ENCODE measurements at places on chromosomes 2 and 18.

DNA sequence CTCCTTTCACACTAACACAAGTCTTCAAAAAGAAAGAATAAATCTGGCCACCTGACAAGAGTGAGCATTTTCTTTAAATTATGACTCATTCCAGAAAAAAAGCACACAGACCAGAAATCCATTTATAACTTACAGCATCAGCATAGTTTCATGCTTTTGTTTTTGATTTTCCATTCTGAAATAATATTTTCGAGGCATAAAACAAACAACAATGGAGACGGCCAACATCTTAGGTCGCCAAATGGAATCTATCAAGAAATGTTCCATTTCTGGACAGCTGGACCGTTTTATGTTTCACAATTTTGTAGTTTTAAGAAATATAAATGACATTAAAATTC, 165.4 kb upstream of the ZFP36L2 start:
- no peaks in the 10 kb centered on the region for H3K27me3 ChIP-seq
- H3K27ac ChIP-seq, result no peak overlapping the region
- no peak overlapping the region for H3K4me3 ChIP-seq
- H3K36me3 ChIP-seq, result no peaks in the 10 kb centered on the region

DNA sequence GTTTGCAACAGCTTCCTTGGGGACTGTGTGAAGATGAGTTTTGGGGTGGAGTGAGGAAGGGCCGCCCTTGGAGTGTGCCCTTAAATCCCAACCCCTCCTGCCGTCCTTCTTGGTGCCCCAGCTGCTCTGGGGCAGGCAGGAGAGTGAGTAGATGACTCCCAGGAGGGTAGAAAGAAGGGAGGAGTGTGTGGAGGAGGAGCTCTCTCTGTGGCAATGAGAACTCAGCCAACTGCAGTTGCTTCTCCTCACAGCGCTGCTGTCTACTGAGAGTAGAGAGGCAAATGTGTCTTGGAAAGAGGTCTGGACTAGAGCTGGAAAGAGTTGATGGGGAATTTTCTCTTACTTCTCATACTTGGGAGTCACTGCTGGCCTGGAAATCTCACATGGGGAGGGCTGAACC, 21.8 kb upstream of the SIX2 start:
- no peak overlapping the region for H3K4me3 ChIP-seq
- H3K36me3 ChIP-seq, result no peaks in the 10 kb centered on the region
- H3K27ac ChIP-seq, result no peak overlapping the region
- no peaks in the 10 kb centered on the region for H3K4me1 ChIP-seq
- DNase-seq, result no peak
- no peaks in the 10 kb centered on the region for H3K27me3 ChIP-seq

DNA sequence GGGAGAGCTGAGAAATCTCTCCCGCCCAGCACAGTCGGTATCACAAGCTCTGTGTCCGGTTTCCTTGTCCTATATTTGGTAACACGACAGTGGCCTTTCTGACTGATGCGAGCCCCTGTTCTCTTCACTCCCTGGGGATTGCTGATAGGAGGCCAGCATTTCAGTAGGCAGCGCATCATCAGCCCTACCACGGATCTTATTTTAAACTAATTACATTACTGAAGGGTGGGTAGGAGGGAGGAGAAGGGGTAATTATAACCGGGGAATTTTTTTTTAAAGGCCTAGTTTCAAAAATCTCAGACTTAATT, 125.6 kb upstream of the LGALSL start:
- no peaks in the 10 kb centered on the region for H3K36me3 ChIP-seq
- no peak overlapping the region for H3K4me3 ChIP-seq
- peaks cover 11% of the 10 kb centered on the region for H3K4me1 ChIP-seq
- DNase-seq, result no peak
- no peaks in the 10 kb centered on the region for H3K27me3 ChIP-seq

DNA sequence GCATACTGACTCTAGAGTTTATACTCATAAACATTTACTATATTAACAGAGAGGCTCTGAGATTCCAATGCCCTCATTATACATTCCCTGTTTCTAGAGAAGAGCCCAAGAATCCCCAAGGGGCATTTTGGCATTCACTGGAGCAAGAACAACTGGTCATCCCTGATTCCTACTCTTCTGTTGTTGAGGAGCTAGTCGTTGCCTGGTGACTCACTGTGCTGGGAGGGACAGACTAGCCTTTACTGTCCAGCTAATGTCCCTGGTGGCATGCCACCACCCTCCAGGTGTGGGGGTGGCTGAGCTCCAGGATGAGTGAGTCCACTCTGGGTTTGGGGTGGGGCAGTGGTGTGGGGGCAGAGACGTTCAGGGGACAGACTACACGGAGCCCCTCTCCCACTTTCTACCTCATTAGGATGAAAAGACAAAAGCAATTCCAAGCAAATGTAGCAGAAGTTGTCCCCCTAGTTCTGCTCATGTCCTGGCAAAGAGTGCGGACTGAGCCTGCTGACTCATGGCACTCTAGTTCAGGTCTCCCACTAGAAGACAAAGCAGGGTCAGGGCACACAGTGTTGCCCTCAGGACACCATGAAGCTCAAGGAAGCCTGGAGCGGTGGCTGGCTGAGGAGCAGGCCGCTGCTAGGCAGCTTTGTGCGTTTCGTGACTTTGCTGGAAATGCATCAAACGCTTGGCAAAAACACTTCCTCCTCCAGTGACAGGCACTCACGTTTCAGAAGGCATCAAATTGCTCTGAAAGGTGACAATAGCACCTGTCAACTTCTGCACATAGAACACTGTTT, 49.4 kb downstream of the RHOB start:
- no peaks in the 10 kb centered on the region for H3K4me1 ChIP-seq
- no peak for DNase-seq
- no peak overlapping the region for H3K27ac ChIP-seq
- H3K36me3 ChIP-seq, result no peaks in the 10 kb centered on the region

GRCh38 chr18:8787794-8788193, 82.4 kb downstream of the MTCL1 start:
- H3K4me1 ChIP-seq, result peaks cover 10% of the 10 kb centered on the region
- H3K27ac ChIP-seq, result no peak overlapping the region
- no peaks in the 10 kb centered on the region for H3K27me3 ChIP-seq
- peaks cover 28% of the 10 kb centered on the region for H3K36me3 ChIP-seq
- no peak for DNase-seq

- no peak overlapping the region for H3K27ac ChIP-seq
- no peaks in the 10 kb centered on the region for H3K4me1 ChIP-seq
- no peaks in the 10 kb centered on the region for H3K27me3 ChIP-seq
These were observed 311.5 kb upstream of the ID2 start for GRCh38 chr2:8370258-8370802.

DNA sequence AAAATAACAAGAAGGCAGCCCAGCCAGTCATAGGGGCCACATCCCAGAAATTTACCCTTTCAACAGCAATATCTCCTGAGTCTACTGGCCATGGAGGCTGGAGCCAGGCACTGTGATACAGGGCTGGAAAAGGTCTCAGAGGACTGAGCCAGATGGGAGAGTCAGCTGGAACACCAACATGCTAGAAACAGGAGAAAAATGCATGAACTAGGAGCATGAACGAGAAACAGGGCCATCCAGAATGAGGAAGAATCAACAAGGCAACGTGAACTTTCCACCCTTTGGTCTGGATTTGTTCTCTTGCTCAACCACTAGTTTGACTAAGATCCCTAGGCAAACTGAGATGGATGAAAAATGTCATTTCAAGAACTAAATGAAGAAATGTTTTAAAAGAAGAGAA, 13.1 kb downstream of the PID1 start:
- no peak overlapping the region for H3K27ac ChIP-seq
- H3K4me1 ChIP-seq, result no peaks in the 10 kb centered on the region
- no peak for DNase-seq
- no peaks in the 10 kb centered on the region for H3K36me3 ChIP-seq

DNA sequence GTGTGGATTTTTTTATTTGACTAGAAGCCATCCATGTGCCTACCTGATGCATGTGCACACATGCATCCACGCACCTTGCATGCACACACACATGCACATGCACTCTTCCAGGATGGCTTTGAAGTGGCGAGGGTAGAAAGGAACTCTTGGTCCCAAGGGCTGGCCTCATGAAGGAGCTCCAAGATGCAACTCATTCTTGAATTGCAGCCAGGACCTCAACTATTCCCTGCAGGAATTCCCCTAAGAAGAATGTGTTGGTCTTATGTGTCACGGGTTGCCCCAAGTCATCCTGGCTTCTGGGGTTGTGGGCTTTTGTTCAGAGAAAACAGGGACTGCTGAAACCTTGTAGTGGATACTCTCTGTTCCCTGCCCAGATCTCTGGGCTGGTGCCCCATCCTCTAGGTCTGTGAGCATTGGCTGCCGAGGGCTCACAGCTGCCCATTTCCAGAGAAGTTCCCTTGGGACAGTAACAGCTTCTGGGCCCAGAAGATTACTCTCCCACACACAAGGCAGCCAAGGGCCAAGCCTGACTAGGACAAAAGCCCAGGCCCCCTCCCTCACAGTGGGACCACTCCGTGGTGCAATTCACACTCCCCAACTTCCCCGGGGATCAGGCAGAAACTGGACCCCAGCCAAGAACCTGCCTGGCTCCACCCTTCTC, 137.6 kb downstream of the COPS8 start:
- H3K4me3 ChIP-seq, result no peak overlapping the region
- H3K27ac ChIP-seq, result no peak overlapping the region
- no peaks in the 10 kb centered on the region for H3K4me1 ChIP-seq
- no peaks in the 10 kb centered on the region for H3K36me3 ChIP-seq
- H3K27me3 ChIP-seq, result no peaks in the 10 kb centered on the region

GRCh38 chr2:109726379-109727270, 67.5 kb upstream of the RGPD5 start:
- no peaks in the 10 kb centered on the region for H3K36me3 ChIP-seq
- no peaks in the 10 kb centered on the region for H3K27me3 ChIP-seq
- no peaks in the 10 kb centered on the region for H3K4me1 ChIP-seq
- no peak overlapping the region for H3K4me3 ChIP-seq

DNA sequence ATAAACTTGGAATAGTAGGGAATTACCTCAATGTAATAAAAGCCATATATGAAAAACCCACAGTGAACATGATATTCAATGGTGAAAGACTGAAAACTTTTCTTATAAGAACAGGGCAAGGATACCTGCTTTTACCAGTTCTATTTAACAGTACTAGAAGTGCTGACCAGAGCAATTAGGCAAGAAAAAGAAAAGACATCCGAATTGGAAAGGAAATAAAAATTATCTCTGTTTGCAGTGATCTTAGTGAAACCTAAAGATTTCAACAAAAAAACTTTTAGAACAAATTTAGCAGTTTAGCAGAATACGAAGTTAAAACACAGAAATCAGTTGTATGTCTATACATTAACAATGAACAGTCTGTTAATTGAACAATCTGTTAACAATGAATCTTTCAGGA, 69.1 kb downstream of the MIB1 start:
- H3K4me3 ChIP-seq, result no peak overlapping the region
- H3K27ac ChIP-seq, result no peak overlapping the region
- no peaks in the 10 kb centered on the region for H3K27me3 ChIP-seq
- DNase-seq, result no peak
- H3K4me1 ChIP-seq, result no peaks in the 10 kb centered on the region

- no peaks in the 10 kb centered on the region for H3K27me3 ChIP-seq
- H3K4me3 ChIP-seq, result no peak overlapping the region
- H3K4me1 ChIP-seq, result no peaks in the 10 kb centered on the region
These were observed 30.3 kb upstream of the SEC11C start for GRCh38 chr18:59109375-59109774.

- no peaks in the 10 kb centered on the region for H3K27me3 ChIP-seq
- H3K27ac ChIP-seq, result no peak overlapping the region
- H3K4me1 ChIP-seq, result no peaks in the 10 kb centered on the region
These were observed 55.7 kb downstream of the LRRFIP1 start for GRCh38 chr2:237682856-237683670.

GRCh38 chr18:70421471-70422390, 132.9 kb downstream of the SOCS6 start:
- H3K4me1 ChIP-seq, result peaks cover 14% of the 10 kb centered on the region
- H3K4me3 ChIP-seq, result no peak overlapping the region
- no peaks in the 10 kb centered on the region for H3K27me3 ChIP-seq
- no peaks in the 10 kb centered on the region for H3K36me3 ChIP-seq
- no peak for DNase-seq
- H3K27ac ChIP-seq, result no peak overlapping the region

DNA sequence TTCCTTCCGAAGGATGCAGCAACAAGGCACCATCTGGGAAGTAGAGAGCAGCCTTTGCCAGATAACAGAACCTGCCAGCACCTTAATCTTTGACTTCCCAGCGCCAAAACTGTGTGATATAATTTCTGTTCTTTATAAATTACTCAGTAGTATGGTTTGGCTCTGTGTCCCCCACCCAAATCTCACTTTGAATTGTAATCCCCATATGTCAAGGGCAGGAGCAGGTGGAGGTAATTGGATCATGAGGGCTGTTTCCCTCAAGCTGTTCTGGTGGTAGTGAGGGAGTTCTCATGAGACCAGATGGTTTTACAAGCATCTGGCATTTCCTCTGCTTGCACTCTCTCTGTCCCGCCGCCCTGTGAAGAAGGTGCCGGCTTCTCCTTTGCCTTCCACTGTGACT, 899.9 kb downstream of the TRIB2 start:
- no peak for DNase-seq
- H3K27me3 ChIP-seq, result no peaks in the 10 kb centered on the region
- no peaks in the 10 kb centered on the region for H3K36me3 ChIP-seq

GRCh38 chr2:126644630-126645191, 11.2 kb upstream of the GYPC start:
- H3K27ac ChIP-seq, result no peak overlapping the region
- no peaks in the 10 kb centered on the region for H3K36me3 ChIP-seq
- peak; percentile 6 for DNase-seq
- no peak overlapping the region for H3K4me3 ChIP-seq
- H3K27me3 ChIP-seq, result no peaks in the 10 kb centered on the region
- 0 out of 2 replicates have a peak, but pooled peaks cover 4% of the 10 kb centered on the region for H3K4me1 ChIP-seq

DNA sequence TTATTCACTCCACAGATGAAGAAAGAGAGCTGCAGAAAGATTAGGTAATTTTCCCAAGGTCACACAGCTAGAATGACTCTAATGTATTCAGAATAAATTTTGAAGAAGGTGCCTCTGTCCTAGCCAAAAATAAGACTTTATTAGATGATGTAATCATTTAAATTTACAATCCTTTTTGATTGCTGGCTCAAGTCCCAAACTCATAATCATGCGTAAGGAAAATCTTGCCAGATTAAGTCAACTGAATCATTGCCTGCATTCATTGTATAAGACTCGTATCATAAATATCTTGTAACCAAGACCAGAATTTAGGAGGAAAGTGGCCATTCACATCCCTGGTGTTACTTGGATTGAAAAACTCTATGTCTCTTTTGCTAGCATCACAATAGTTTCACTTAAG, 53.1 kb upstream of the STK39 start:
- no peaks in the 10 kb centered on the region for H3K4me1 ChIP-seq
- no peaks in the 10 kb centered on the region for H3K36me3 ChIP-seq
- no peak for DNase-seq
- H3K4me3 ChIP-seq, result no peak overlapping the region
- no peak overlapping the region for H3K27ac ChIP-seq

- H3K36me3 ChIP-seq, result no peaks in the 10 kb centered on the region
- H3K4me1 ChIP-seq, result no peaks in the 10 kb centered on the region
- no peak overlapping the region for H3K4me3 ChIP-seq
- H3K27ac ChIP-seq, result no peak overlapping the region
- no peaks in the 10 kb centered on the region for H3K27me3 ChIP-seq
These were observed 111.4 kb downstream of the THADA start for GRCh38 chr2:43484323-43484930.

GRCh38 chr2:178295115-178295514, 100.8 kb downstream of the OSBPL6 start:
- no peaks in the 10 kb centered on the region for H3K27me3 ChIP-seq
- no peaks in the 10 kb centered on the region for H3K36me3 ChIP-seq
- H3K4me1 ChIP-seq, result no peaks in the 10 kb centered on the region
- H3K27ac ChIP-seq, result no peak overlapping the region

- H3K4me3 ChIP-seq, result no peak overlapping the region
- no peaks in the 10 kb centered on the region for H3K36me3 ChIP-seq
- DNase-seq, result no peak
- H3K27ac ChIP-seq, result no peak overlapping the region
- peaks cover 5% of the 10 kb centered on the region for H3K4me1 ChIP-seq
These were observed 153.7 kb downstream of the DDX1 start for GRCh38 chr2:15745350-15745749.
